ENCODE measurements at places on chromosomes 2 and 18. TPM values are rescaled to one million over a fixed set of nuclear protein-coding genes. Genes with fewer than 3 reads are reported as not detected.

- H3K36me3 ChIP-seq = no peaks in the 10 kb centered on the region
- H3K27ac ChIP-seq = no peak overlapping the region
- H3K4me1 ChIP-seq = no peaks in the 10 kb centered on the region
- H3K27me3 ChIP-seq = no peaks in the 10 kb centered on the region
- no peak overlapping the region for H3K4me3 ChIP-seq
- no peak for DNase-seq
Measured at GRCh38 chr2:55395724-55396605, 23.7 kb downstream of the CCDC88A start.

DNA sequence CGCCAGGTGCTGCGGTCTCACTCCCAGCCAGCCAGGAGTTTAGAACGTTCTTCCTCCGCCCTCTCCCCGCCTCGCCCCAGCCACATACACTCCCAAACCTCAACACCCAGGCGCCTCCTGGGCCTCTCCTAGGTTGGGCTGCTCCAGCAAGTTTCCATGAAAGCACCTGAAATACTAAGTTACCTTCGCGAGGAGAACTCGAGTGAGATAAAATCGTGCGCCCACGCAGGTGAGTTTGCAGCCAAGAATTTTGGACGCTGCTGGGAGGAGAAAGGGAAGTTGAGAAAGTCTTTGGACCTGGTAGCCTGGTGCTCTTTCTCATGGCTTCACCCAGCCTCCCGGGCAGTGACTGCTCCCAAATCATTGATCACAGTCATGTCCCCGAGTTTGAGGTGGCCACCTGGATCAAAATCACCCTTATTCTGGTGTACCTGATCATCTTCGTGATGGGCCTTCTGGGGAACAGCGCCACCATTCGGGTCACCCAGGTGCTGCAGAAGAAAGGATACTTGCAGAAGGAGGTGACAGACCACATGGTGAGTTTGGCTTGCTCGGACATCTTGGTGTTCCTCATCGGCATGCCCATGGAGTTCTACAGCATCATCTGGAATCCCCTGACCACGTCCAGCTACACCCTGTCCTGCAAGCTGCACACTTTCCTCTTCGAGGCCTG is at the start of gene GPR39:
Gene GPR39, plus strand, starts transcription at position 83 of the 673 bp plus-strand sequence.
- DNase-seq = no peak
- H3K27me3 ChIP-seq = no peaks in the 10 kb centered on the region
- H3K4me1 ChIP-seq = no peaks in the 10 kb centered on the region
- H3K27ac ChIP-seq = no peak within 1 kb of the TSS

CYTIP gene
- 248 TPM for total RNA-seq

DNA sequence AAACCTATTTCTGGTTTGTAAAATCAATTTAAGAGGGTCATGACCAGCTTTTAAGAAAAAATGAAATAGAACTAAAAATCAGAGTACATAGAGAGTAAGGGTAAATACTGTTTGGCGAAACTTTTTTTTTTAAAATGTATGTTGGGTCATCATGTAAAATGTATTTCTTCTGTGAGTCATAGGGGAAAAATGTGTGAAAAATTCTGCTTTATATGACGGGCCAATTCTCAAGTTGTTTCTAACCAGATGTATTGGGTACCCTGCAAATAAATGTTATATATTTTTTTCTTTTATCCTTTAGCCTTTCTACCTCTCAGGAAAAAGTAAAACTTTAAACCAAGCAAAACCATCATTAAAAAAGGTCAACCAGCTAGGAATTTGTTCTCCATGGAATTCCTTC is 13.9 kb downstream of the AFTPH start:
- H3K4me3 ChIP-seq = no peak overlapping the region
- no peak overlapping the region for H3K27ac ChIP-seq

DNA sequence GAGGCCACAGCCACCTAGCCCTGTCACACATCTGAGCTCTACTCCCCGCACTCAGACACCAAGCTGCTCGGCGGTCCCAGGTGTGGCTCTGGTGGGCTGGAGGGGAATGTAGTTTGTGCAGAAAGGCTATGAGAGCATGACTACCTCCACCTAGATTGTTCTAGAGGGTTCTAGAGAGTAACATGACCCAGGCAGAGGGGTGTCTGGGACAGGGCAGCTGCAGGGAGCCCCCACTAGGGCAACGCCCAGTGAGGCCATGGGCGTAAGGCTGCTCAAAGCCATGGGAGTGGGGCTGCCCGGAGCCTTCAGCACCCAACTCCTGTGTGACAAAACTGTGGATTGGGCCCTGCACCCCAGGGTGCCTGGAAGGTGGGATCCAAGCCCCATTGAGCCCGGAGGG is 511.4 kb upstream of the MYT1L start:
- no peak for DNase-seq
- H3K4me1 ChIP-seq = no peaks in the 10 kb centered on the region
- H3K4me3 ChIP-seq = no peak overlapping the region
- no peak overlapping the region for H3K27ac ChIP-seq
- H3K27me3 ChIP-seq = no peaks in the 10 kb centered on the region
- H3K36me3 ChIP-seq = no peaks in the 10 kb centered on the region

DNA sequence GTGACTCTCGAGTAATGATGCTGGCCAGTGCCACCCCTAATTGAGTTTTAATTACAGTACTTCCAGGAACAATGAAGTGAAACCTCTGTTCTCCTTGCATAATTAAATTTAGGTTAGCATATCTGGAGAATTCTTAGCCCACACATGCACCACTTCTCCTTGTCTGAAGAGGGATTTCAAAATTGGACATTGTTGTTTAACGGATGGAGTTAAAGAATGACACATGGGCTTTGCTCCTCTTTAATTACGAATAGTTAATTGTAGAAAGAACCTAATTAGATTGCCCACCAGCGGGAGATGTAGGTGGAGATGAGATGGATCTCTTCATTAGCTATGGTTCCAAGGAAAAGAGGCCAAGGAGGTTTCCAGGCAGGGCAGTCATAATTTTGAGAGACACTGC is 33.1 kb upstream of the EN1 start:
- H3K27ac ChIP-seq = no peak overlapping the region
- H3K4me1 ChIP-seq = peaks cover 15% of the 10 kb centered on the region
- no peak for DNase-seq

DNA sequence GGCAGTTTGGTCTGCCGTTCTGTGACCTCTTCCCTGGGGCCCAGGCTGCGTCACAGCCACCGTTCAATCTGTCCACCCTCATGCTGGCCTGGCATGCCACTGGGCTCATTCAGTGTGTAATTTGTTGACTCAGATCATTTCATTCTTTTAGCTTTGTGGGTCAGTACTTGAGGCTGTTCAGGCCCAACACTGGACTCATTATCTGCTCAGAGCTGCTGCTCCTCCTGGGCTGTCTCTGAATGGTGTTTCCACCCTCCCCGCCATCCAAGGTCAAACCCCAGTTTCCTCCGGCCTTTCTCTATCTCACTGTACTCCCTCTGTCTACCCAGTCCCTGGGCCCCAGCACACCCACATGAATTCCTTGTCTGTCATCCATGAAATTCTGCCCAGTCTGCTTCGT is 152.4 kb upstream of the NCK2 start:
- no peak overlapping the region for H3K4me3 ChIP-seq
- DNase-seq = no peak
- H3K4me1 ChIP-seq = no peaks in the 10 kb centered on the region
- no peak overlapping the region for H3K27ac ChIP-seq

CFAP210 gene
- total RNA-seq = not detected

- H3K36me3 ChIP-seq = no peaks in the 10 kb centered on the region
- H3K27me3 ChIP-seq = no peaks in the 10 kb centered on the region
- H3K4me3 ChIP-seq = no peak overlapping the region
- H3K27ac ChIP-seq = no peak overlapping the region
- no peak for DNase-seq
Measured at GRCh38 chr2:228140934-228141528, 40.5 kb downstream of the SPHKAP start.

GRCh38 chr2:164073101-164074074 is 337.6 kb upstream of the FIGN start:
- no peak overlapping the region for H3K4me3 ChIP-seq
- no peak for DNase-seq
- no peaks in the 10 kb centered on the region for H3K27me3 ChIP-seq
- no peaks in the 10 kb centered on the region for H3K36me3 ChIP-seq
- no peak overlapping the region for H3K27ac ChIP-seq

DNA sequence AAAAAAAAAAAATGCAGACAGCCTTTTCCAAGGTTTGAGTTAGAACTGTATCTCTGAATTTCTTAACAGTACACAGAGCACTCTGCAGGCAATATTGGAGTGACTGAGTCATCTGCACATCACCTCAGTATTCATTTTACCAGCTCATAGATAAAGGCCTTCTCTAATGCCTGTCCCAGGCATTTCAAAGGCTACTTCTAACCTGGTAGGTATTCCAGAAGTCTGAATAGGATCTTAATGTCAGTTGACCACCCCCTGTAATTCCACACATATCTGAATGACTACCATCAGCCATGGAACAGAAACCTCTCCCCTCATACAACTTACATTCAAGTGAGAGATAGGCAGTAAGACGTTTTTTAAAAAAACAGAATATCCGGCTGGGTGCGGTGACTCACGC is 9.0 kb downstream of the METTL21A start:
- peaks cover 19% of the 10 kb centered on the region for H3K36me3 ChIP-seq
- no peak overlapping the region for H3K4me3 ChIP-seq
- H3K27ac ChIP-seq = no peak overlapping the region
- H3K27me3 ChIP-seq = no peaks in the 10 kb centered on the region
- no peak for DNase-seq

CCL20 gene
- total RNA-seq = 3.2 TPM

DNA sequence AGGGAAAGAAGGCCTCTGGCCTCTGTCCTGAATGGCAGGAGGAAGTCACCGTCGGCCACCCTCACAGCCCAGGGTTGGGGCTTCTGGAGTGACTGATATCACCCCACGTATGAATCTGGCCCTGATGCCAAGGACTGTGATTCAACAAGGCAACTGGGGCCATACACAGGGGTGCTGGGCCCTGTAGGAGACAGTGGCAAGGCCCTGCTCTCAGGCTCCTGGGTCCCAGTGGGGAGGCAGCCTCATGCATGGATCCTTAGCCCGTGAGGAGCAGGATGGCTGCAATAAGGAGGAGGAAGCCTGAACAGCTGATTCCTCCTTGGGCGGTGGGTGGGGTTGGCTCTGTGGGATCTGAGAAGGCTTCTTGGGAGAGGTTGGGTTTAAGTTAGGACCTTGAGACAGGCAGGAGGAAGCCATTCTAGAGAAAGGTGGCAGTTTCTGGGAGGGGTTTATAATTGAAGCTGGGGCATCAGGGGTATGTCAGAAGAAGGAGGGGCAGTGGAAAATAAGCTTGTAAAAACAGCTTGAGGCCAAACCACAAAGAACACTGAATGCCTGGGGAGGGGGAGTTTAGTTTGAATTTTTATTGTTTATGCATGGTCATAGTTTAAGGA is 42.8 kb upstream of the LAPTM4A start:
- H3K36me3 ChIP-seq = no peaks in the 10 kb centered on the region
- no peak overlapping the region for H3K4me3 ChIP-seq
- no peak for DNase-seq
- H3K27me3 ChIP-seq = no peaks in the 10 kb centered on the region

GRCh38 chr2:234492717-234493485 is 4.0 kb downstream of the ARL4C start:
- DNase-seq = no peak
- peak overlapping the region; percentile 98 for H3K27ac ChIP-seq
- H3K4me1 ChIP-seq = peaks cover 52% of the 10 kb centered on the region

- DNase-seq = peak; percentile 66
- H3K27ac ChIP-seq = no peak overlapping the region
- H3K4me3 ChIP-seq = no peak overlapping the region
Measured at GRCh38 chr2:33275689-33276444, 200.6 kb upstream of the RASGRP3 start.

GRCh38 chr2:138059487-138060300 is 95.4 kb downstream of the HNMT start:
- no peak overlapping the region for H3K27ac ChIP-seq
- H3K27me3 ChIP-seq = no peaks in the 10 kb centered on the region
- DNase-seq = no peak
- H3K36me3 ChIP-seq = no peaks in the 10 kb centered on the region

CREG2 gene
- total RNA-seq = not detected

AQP12A gene
- not detected for total RNA-seq

DNA sequence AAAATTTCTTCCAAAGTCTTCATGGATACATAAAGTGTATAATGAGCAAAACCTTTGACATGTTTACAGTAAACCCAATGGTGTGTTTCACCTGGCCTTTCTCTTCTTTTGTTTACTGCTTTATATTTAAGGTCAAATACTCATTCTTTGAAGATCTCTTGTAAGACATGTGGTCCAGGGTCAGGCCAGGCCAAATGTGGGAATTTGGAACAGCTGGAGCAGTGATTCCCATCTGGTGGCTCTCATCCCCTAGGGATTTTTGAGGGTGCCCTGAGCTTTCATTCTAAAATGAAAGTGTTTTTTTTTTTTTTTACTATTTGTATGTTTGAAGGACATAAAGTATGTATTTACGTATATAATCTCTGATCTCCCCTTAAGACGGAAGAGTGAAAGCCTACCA is 13.8 kb upstream of the MGAT5 start:
- H3K36me3 ChIP-seq = no peaks in the 10 kb centered on the region
- no peak overlapping the region for H3K4me3 ChIP-seq
- H3K4me1 ChIP-seq = peaks cover 92% of the 10 kb centered on the region
- H3K27ac ChIP-seq = no peak overlapping the region
- H3K27me3 ChIP-seq = no peaks in the 10 kb centered on the region

DLGAP1 gene
- 0.17 TPM for total RNA-seq

ELOA2 gene
- not detected for total RNA-seq

Data from CD4-positive, alpha-beta memory T cell (primary cell).